ENCODE measurements at places on chromosomes 6 and 20. TPM values are rescaled to one million over a fixed set of nuclear protein-coding genes. Genes with fewer than 3 reads are reported as not detected.

DNA sequence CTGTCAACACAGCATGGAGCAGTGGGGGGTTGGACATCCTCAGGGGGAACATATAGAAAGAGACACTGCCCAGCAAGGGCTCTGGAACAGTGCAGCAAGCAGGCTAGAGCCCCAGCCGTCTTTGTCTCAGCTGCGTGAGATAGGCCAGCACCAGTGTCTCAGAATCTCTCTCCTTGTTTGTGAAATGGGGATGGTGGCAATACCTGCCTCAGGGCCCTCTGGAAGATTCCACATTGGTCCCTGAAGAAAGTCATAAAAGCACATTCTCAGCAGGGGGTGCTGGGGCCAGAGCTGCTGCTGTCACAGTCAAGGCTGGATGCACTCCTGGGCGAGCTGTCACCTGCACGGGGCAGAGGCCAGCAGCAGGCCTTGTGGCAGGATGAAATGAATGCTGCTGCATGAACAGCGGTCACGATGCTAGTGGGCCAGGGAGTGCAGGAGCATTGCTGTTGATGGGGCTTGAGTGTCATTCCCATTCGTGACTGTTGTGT, 121.7 kb downstream of the SYCP2 start:
- DNase-seq, result peak; percentile 25

DNA sequence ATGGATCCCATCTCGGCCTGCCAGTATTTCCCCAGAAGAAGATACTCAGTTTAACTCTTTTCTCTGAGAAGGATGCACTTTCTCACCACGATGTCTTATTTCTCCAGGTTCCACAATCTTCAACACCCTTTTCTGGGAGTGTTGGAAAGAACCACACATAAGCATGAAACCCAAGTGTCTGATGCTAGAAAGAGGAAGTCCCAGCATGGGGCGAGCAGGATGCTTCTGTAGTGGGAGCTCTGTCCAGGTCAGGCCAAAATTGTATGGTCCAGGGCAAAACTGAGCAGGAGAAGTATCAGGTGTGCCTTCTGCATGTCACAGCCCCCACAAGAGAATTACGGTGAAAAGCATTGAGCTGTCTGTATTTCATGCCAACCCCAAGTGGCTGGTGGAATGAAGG, 11.0 kb downstream of the TREM1 start:
- DNase-seq, result no peak

DNA sequence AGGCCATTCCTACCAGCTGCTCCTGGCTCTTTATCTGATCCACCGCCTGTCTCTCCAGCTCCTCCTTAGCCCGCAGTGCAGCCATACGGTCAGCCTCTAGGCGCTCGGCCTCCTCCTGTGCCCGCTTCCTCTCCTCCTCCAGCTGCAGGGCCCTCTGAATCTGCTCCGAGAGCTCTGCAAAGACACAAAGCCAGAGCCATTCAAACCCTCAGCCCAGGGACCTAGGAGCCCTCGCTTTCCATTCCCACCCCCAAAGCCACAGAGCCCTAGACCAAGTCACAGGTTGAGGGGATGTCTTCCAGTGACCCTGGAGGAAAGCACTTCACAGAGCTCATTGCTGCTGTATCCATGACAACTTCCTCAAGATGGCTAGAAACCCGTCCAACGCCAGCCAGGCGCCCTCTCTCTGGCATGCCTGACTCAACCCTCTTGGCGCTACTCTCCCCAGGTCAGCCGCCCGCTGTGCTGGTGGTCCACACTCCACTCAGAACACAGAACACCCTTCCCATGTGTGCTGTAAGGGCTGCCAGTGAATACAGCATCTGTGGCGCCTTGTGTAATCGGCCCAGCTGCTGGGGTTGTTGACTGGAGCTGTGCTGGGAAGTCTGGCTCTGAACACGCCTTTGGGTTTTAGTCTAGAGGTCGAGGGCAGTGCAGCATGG, 49.3 kb downstream of the EZR start:
- DNase-seq, result peak; percentile 35

GRCh38 chr6:39417440-39417839, 94.9 kb upstream of the KCNK16 start:
- no peak for DNase-seq

- no peak for DNase-seq
Observed at GRCh38 chr6:108588586-108588985, 27.9 kb downstream of the FOXO3 start.

The NKX2-2 gene
- not detected for total RNA-seq
